ENCODE measurements at places on chromosomes 3 and 15.

DNA sequence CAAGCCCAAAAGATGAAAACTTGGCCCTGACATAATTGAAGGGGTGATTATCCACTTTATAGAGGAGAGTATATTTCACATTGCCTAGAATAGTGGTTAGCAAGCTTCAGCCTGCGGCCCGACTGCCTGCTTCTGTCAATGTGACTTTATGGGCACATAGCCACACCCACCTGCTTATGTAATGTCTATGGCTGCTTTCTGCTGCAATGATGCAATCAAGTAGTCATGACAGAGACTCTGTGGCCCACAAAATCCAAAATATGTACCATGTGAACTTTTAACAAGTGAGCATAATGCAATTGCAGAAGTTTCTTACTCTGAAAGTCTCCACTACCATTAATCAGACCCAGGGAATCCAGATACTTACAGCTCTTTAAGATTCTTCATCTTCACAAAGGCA, 103.1 kb downstream of the LRIG1 start:
- DNase-seq: no peak

DNA sequence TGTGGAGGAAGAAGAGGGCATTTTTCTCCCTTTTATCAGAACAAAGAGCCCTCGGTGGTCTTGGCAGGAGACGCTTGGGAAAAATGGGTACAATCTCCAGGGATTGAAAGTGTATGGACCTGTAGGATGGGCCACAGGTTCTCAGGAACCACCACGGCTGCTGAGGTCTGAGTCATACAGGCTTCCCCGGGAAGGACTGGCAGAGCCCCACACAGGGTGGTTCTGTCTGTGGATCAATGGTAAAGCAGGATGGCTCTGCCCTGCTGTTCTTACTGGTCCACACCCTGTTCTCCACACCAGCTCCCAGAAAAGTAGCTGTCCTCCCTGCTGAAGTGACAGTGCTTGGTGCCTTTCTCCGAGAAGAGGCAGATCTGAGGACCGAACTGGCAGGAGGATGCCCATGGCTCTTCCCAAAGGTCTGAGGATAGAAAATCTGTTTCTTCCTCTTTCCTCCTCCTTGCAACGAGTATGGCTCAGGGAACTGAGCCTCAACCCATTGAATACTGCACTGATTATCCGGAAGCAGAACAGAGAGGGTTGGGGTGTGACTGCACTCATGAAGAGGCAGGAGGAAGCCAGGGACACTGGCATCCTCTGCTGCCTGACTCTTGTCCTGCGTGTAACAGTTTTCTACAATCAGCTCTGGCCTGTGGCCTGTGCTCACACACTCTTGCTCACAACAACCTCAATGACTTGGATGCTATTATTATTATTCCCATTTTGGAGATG, 39.0 kb downstream of the KIF9 start:
- no peak for DNase-seq

GRCh38 chr3:154307363-154307762, 16.9 kb downstream of the DHX36 start:
- DNase-seq: no peak

DNA sequence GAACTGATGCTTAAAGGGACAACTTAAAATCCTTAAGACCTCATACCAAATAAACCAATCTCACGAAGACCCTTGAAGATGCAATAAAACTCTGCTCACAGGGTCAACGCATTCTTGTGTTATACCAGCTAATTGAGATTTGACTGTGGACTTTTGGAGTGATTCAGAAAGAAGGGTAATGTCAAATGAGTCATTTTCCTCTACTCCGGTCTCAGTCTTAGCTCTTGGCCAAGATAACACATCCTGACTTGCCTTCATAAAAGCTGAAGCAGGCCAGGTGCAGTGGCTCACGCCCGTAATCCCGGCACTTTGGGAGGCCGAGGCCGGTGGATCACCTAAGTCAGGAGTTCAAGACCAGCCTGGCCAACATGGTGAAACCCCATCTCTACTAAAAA, 3.8 kb downstream of the PKM start:
- DNase-seq: peak; percentile 75

DNA sequence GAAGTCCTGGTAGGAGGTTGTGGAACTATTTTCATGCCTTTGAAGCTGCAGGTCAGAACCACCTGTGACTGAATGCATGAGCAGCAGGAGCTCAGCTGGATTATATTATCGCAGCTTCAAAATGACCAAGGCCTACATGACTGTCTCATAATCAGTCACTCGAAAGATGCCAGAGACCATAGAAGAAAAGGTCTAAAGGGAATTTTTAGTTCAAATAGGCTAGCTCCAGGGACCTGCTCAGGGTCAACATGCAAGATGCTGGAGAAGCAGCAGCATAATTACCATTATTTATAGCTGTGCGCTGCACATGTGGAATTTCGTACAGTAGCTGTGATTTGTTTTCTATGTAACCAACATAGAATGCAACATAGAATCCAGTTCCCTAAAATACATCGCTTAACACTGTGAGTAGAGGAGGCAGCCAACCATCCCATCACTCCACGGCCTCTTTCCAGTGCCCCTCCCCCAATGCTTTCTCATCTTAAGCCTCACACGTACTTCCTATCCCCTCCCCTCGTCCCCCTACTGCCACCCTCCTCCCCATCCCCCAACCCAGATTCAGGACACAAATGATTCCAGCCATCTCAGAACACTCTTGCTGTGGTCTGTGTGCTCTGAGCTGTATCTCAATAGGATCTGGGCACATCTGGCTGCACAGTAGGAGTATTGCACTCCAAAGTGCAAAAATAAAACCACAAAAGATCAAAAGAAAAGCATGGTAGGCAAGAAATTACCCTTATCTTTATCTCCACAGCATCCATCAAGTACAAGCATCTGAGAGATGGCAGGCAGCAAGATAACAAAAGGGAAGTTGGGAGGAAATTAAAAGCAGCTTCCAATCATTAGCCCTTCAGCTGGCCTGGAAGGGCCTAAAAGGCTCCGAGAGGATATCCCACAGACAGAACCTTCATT, 352.8 kb upstream of the SEMA6D start:
- DNase-seq: no peak

GRCh38 chr3:108175352-108175751, 46.9 kb downstream of the IFT57 start:
- no peak for DNase-seq

GRCh38 chr3:51585197-51585596, 46.7 kb downstream of the RAD54L2 start:
- no peak for DNase-seq

GRCh38 chr15:101078669-101079323, 159.6 kb downstream of the LRRK1 start:
- DNase-seq: no peak

DNA sequence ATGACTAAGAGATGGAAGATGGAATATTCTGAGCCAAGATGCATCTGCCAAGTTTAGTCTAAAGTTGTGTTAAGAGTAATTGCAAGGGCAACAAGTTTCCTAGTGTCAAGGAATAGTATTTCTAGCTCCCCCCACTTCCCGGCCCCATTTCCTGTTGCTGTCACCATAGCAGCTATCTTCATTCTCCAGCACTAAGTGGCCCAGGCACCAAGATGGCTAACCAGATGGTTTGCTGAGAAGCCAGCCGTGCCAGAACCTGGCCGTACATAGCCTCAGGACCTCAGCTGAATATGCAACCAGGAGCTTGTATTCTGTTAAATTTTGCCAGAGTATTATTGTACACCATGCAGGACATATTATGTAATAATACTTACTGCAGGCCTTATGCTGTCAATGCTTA, 108.8 kb upstream of the UMPS start:
- no peak for DNase-seq

DNA sequence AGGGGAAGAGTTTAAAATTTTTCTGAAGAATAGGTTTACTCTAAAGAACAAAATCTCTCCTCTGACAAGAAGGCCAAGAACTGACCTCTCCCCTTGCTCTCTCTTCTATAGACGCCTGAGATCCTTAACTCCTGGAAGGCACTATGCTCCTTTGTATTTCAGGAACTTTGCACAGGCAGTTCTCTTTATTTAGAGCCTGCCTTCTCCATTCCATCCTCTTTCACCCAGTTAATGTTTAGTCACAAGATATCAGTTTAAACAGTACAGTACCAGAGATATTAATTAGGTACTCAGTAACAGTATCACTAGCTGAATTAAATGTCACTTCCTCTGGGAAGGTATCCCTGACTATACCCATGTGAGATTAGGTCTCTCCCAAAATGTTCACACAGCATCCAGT, 33.5 kb downstream of the HERC1 start:
- no peak for DNase-seq

- no peak for DNase-seq
Observed at GRCh38 chr3:15616053-15616452, 14.5 kb downstream of the BTD start.

- no peak for DNase-seq
Observed at GRCh38 chr3:64895991-64896895, 208.4 kb upstream of the ADAMTS9 start.

DNA sequence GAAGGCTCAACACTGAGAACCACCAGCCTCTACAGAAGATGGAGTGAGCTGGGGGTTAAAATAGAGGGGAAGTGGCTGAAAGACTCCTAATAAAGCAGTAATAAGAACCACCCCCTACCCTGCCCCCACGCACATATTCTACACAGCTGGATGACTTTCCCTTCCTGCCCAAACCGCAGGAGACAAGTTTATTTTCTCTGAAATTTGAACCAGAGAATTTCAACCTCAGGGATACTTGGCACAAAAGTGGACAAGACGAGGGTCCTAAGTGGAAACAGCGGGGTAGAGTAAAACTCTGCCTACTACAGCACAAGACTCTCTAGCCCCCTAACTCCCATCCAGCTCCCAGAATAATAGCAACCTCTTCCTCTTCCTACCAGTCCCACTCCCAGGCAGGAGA, 28.4 kb downstream of the USF3 start:
- DNase-seq: no peak

DNA sequence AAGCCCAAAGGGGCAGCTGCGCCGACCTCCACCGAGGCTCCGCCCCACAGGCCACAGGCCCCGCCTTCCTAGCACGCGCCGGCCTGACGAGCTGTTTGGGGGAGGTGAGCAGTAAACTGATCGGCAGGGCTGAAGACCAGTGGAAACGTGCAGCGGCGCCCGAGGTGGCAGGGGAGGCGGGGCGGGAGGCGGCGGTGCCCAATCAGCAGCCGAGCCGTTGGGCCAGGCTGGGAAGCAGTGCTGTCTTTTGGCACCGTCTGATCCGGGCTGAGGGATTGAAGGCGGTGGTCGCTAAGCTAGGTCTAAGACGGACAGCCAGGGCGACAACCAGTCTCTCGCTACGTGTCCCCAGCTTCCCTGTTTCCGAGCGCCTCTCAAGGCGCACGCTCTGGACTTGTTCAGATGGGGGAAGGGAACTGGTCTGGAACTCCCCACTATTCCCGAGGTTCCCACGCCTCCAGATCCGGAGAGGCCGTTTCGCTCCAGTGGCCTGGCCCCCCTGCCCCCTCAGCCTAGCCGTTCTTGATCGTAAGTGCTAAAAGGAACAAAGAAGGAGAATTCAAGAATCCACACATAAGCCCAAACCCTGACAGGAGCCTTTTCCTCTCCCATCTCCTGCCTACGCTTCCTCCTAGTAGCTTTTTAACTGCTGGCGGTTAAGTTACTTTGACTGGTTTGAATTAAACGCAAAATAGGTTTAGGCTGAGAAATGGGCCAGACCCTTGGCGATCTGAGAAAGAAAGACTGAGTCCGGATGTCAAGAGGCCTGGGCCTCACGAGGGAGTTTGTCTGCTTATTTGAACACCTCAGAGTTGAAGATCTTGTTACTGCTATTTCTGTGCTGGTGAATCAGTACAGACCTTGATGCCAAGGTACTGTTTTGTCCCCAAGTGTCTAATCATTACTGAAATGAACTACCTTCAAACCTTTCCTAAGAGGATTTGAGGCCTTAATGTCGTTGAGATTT, at the start of gene FMN1:
Gene FMN1 (minus strand): TSS at position 11 of the 967 bp plus-strand sequence. CDS start 39,800 bp downstream, outside the sequence.
- peak; percentile 94 for DNase-seq

DNA sequence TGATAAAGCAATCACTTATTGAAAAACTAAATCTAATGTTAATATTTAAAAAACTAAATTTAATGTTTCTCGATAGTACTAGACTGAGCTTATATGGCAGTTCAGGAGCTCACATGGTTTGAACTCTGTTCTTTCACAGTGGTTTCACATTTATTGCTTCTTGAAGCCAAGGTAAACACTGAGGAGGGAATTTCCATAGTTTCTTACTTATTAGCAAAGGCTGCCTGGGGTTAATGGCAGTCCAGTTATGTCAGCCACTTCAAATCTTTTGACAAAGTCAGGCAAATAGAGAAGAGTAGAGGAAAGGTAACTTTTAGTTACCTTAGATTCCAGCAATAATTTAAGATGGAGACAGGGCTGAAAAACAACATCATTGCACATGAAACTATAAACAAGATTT, 831.5 kb downstream of the ROBO2 start:
- no peak for DNase-seq

GRCh38 chr15:63436872-63437375, 55.3 kb upstream of the CA12 start:
- peak; percentile 71 for DNase-seq

GRCh38 chr15:96914081-96914480, 583.6 kb downstream of the NR2F2 start:
- DNase-seq: no peak

DNA sequence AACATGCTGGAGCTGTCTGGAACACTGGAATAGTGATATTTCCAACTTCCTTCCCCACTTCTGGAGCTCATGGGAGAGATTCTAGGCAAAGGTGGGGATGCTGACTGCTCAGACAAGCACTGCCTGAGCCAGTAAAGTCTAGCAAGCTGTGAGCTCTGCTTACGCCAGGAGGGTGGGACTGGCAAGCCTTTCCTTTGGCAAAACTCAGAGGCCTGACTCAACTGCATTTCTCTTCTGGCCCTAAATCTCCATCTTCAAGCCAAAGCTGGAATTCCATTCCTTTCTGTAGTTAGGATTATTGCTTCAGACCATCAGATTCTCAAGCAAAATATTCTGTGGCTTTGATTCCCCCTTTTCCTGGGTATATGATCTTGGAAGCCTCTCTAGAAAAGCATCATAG, 20.3 kb upstream of the EPB42 start:
- no peak for DNase-seq

DNA sequence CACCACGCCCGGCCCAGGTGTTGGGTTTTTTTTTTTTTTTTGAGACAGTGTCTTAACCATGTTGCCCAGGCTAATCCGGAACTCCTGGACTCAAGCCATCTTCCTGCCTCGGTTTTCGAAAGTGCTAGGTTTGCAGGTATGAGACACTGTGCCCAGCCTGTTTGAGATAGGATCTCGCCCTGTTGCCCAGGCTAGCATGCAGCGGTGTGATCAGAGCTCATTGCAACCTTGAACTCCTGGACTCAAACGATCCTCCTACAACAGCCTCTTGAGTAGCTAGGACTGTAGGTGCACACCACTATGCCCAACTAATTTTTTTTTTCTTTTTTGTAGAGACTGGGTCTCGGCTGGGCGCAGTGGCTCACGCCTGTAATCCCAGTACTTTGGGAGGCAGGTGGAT, 20.3 kb upstream of the ITPKA start:
- DNase-seq: no peak

- no peak for DNase-seq
Observed at GRCh38 chr3:165103616-165104015, 25.3 kb upstream of the SI start.

- peak; percentile 52 for DNase-seq
Observed at GRCh38 chr15:70447928-70448698, 315.2 kb downstream of the UACA start.

DNA sequence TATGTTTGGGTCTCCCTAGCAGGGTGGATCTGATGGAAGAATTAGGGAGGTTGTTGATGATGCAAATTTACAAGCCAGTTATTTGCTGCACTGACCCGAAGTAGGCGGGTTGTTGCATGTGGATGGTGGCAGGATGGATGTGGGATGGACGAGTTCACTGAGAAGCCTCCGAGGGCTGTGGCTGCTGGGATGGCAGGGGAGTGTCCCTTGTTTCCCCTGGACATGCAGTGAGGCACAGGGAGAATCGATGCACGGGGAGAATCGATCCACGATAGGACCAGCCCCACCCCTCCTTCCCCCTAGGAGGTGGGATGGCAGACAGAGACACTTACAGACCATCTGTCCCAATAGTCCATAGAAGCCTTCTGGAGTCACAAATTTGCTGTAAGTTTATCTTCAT, 31.0 kb upstream of the KLF13 start:
- DNase-seq: no peak

Data from activated T-cell treated with anti-CD3 and anti-CD28 coated beads, Interleukin-2, amount 50 U/mL, for 24 hours (primary cell).